ENCODE measurements at places on chromosomes 12 and 14. TPM values are rescaled to one million over a fixed set of nuclear protein-coding genes. Genes with fewer than 3 reads are reported as not detected.

DNA sequence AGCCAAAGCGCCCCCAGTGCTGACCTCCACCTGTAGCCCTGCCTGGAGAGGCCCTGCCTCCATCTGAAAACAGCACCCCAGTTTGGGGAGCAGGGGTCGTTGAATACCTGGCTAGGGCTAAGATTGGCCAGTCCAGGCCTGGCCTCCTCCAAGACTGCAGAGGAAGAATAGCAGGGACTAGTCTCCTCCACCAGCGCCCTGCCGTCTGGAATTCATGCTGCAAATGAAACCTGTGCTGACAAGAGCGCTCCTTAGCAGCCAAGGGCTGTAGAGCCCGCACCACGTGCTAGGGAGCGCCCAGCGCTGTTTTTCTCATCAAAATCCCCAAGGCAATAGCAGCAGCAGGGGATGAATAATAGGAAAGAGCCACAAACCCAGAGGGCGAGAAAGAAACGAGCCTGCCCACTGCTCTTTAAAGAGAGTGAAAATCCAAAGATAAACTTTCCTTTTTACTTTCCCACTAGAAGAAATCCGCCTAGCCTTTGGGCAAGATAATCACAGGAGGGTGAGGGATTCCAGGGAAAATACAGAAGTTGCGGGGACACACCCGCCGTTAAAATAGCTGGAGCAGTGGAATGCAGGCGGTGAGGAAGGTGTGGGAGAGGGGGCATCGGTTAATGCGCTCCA, 3.3 kb downstream of the COL2A1 start:
- peak; percentile 70 for DNase-seq

GRCh38 chr12:125216756-125217155, 151.5 kb downstream of the AACS start:
- DNase-seq: no peak

- DNase-seq: no peak
Observed at GRCh38 chr12:47022296-47022695, 57.1 kb upstream of the PCED1B start.

- DNase-seq: no peak
Observed at GRCh38 chr14:89429199-89430181, 12.5 kb upstream of the FOXN3 start.

Gene HELB
- total RNA-seq: 7.3 TPM

DNA sequence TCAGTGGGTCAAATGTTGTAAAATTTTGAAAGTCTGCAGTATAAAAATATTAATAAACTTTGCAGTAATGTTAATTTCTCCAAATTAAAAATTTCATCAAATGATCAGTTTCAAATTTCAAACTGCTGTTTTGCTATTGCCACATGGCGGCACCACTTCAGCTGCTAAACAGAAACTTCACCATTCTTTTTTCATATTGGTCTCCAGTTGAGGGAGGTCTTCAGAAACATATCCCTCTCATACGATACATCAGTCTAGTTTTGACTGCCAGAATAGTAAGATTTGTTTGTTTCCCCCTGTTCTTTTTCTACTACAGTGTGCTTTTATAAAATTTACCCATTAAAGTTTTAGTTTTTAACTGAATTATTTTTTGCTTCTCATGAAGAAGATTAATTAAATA, 4.2 kb upstream of the TRHDE start:
- DNase-seq: no peak

DNA sequence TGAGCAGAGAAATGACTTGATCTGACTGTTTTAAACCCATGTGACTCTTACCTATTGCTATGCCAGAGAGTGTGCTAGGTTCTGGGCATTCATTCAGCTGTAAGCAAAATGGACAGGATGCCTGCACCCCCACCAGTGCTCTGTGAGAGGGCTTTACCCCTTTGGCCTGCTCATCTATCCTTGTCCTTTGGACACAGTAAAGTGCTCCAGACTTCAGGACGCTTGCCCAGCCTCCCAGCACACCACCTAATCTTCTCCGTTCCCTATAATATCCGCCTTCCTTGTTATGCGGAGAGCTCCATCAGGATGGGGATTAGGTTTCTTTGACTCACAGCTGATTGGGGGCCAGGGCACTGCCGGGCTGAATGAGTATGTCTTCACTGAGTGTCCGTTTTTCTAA, 4.4 kb upstream of the ZNF839 start:
- DNase-seq: no peak

DNA sequence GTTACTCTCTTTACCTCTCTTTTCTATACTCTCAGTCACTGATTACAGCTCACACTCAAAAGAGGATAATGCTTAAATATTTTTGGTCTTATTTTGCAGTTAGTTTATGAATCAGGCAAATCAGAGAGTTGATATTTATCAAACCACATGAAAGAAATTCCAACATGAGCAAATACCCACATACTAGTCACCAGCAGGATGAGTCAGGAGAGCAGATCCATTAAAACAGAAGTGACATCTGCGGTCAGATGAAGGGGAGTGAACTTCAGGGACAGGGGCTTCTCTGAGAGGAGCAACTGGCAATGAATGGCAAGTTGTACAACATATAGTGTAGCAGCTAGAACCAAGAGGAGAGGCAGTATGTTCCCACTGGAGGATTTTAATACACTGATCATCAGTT, 258.7 kb downstream of the SYT10 start:
- no peak for DNase-seq

Gene TAMALIN
- 52.3 TPM for total RNA-seq

DNA sequence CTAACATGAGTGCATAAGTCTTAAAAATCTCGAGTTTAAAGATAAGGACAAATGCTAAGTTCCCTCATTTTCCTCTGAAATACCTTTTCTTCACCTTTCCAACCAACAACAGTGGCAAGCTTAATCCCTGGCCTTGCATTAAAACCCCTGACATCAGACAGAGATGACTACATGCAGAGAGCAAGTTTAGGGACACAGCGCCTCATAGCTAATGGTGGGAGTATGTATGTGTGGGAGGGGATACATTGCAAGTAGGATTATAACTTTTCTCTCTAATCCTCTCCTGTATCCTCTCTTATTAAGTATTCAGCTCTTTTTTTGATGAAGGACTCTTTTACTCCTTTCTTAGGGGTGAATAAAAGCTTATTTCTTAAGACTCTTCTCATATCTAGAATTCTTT, 547.1 kb downstream of the CCER1 start:
- peak; percentile 5 for DNase-seq

Gene GPR68
- 1.7 TPM for total RNA-seq

GRCh38 chr12:52582971-52583456, 9.4 kb upstream of the KRT74 start:
- DNase-seq: peak; percentile 86

DNA sequence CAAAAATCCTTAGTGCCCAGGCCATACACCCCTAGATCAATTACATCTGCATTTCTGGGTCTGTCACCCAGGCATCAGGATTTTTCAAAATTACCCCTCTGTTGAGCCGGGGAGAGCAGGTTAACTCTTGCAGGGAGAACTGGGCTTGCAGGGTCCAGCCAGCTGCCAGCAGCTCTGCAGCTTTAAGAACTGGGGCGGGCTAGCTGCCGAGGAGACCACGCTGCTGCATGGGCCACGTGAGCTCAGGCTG, at the start of gene DGLUCY:
DGLUCY (plus strand) TSS at position 245 of the 250 bp plus-strand sequence. CDS start 46,222 bp downstream, outside the sequence.
- DNase-seq: no peak

Gene PRB4
- total RNA-seq: not detected

Gene KRT80
- total RNA-seq: 12.3 TPM

DNA sequence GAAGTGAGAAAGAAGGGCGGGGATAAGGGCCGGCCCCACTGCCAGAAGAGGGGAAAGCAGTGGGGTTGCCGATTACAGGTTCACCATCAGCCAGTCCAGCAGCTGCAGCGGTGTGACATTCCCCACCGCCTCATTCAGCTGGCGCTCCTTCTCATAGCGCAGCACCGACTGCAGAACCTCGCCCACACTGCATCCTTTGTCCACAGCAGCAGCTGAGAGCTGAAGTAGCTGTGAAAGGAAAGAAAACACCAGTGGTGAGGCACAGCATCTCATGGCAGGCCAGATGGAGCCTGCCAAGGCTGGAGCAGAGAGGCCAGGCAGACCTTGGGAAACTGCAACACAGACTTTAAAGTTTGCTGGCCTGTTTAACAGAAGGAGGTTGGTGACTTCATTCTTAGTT, 33.2 kb downstream of the AKAP3 start:
- no peak for DNase-seq

- DNase-seq: no peak
Observed at GRCh38 chr12:70264067-70264867, 21.0 kb downstream of the CNOT2 start.

Gene NANOG
- total RNA-seq: 0.16 TPM

Gene GZMH
- 0.91 TPM for total RNA-seq

DNA sequence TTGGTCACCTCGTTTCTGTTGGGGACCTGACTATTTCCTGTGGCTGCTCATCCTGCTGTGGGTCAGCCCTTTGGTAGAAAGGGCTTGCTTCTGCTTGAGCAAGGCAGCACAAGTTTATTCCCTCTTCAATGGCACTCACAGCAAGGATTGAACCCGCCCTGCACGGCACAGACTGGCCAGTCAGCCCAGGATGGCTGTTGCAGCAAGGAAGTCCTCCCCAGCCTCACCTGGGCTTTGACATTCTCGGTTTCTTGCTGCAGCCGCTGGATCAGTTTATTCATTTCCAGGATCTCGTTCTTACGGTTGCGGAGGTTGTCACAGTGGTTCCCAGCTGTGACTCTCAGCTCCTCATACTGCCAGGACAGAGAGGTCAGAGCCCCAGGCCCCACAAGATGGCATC, 9.5 kb downstream of the KRT82 start:
- no peak for DNase-seq

Gene SMIM41
- 0.31 TPM for total RNA-seq

Gene RPGRIP1
- 0.47 TPM for total RNA-seq

Gene CCDC197
- total RNA-seq: not detected

GRCh38 chr12:112938751-112939150, 477 bp downstream of the OAS3 start:
- DNase-seq: no peak

Gene KRT83
- not detected for total RNA-seq

Gene FICD
- total RNA-seq: 8.5 TPM

DNA sequence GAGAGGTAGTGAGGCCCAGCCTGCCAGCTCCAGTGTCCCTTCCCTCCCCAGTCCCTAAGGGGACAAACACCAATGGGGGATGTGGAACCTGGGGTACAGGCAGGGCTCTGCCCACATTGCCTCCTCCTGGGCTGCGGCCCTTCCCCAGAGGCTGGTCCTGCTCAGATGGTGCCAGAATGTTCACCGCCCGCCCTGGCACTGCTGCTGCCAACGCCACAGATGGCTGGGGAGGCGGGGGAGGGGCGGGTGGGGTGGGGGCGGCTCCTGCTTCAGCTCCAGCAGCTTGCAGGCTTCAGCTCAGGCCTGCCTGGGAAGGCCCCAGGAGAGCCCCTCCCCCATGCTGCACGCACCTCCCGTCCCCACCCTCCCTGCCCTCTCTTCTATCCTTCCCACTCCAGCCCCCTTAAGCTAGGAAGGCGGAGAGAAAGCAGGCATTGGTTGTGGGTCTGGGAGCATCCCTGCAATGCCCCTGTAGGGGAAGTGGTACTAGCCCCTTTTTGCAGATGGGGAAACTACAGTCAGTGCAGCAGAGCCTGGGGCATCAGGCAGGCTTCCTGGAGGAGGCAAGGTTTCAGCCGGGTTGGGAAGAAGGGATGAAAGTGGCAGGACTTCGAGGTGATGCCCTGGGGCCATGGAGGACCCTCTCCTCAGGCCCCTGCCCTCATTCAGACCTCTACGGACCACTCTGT, 2.0 kb upstream of the BEGAIN start:
- no peak for DNase-seq

- DNase-seq: peak; percentile 58
Observed at GRCh38 chr14:44912041-44912869, 49.5 kb downstream of the KLHL28 start.

DNA sequence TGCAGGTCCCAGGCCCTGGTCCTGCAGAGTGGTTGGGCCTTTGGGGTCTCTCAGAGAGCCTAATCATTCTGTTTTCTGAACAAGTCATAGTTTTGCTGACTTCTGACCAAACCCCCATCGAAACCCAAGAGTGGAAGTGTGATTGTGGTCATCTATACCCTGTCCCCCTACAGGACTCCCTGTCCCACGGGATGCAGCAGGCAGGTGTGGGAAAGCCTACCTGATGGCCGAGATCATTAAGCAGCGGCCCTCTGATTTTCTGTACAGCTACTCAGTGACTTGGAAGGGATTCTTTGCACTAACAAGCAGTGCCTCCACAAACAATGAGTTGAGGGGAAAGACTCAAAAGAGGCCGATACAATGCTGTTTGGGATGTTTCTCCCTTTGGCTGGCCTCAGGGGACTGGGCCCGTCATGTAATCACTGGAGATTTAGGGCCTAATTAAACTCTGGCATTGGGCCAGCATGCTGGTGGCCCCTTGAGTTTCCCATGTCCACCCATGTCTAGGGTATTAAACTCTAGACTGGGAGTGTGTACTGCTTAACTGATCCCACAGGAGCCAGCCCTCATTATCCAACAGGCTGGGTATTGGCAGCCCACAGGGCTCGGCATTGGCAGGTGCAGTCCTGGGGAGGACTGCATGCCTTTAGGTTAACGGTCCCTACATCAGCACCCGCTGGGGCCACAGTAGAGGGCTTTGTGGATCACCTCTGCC, 192.8 kb downstream of the ZFP36L1 start:
- DNase-seq: peak; percentile 46

- DNase-seq: no peak
Observed at GRCh38 chr12:92138626-92139025, 7.0 kb downstream of the BTG1 start.

- no peak for DNase-seq
Observed at GRCh38 chr12:111578971-111579340, 20.2 kb downstream of the ATXN2 start.

DNA sequence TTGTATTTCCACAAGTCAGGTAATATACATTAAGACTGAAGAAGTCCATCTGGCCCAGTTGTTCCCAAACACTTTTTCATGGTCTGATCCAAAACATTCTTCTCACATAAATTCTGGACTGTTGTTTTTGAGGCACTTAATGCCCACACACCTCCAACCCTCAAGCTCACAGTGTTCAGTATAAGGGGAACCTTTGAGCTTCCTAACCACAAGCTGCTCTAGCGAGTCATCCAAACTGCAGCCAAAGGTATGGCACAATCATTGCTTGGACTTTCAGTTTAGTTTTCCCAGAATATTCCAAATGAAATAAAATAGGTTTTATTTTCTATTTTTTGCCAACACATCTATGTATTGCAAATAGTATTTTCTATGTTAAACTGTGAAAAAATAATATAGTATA, 103.0 kb downstream of the PUS7L start:
- no peak for DNase-seq

GRCh38 chr12:23528316-23528715, 421.2 kb downstream of the SOX5 start:
- no peak for DNase-seq

GRCh38 chr12:105384916-105385535, 54.5 kb downstream of the C12orf75 start:
- no peak for DNase-seq

DNA sequence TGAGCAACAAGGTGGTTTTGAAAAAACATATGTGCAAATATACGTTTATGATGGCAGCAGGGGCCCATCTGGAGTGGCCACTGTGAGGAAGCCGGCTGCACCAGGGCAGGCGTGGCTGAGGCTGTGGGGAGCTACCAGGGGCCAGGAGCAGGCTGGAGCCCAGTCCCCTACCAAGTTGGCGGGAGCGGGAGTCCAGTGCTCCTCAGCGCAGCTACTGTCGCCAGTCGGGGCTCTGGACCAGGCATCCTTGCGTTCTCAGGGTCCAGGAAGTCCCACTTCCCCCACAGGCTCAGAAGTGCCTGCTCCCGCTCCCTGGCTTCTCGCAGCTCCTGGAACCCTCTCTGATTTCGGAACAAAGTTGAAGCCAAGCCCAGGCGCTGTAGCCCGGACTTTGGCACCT, 1377.5 kb upstream of the FLRT2 start:
- no peak for DNase-seq

GRCh38 chr12:32446316-32447119, 47.2 kb downstream of the FGD4 start:
- DNase-seq: peak; percentile 53
